Cortex of kidney (tissue), 1 donor: ENCODE measurements at places on chromosomes 2 and 18.

- no peak for DNase-seq
Measured at GRCh38 chr2:134976074-134976702, 57.6 kb downstream of the CCNT2 start.

DNA sequence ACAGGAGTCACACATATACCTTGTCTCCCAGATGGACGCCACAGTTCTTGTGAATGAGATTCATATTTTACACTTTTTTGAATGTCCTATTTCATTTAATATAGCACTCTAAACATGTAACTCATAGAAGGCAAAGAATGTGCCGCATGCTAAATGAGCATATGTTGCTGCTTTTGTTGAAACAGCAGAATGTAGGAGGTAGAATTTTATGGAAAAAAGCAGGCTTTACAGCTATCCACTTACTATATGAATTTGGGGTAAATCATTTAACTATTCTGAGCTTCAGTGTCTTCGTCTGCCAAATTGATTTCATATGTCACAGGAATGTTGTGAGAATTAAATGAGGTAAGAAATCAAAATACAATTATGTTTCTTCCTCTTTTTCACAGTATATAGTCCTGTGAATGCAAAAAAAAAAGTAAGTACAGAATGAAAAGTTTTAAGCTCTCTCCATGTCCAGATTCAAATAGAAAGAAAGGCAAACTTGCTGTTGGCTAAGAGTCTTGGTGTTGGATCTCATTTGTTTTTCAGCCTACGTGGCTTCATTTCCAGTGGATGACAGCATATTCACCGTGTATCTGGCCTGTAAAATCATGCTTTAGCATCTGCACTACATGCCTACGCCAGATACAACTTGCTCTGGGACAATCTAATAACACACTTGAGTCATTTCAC lies 154.7 kb upstream of the CNTNAP5 start:
- DNase-seq, result no peak

DNA sequence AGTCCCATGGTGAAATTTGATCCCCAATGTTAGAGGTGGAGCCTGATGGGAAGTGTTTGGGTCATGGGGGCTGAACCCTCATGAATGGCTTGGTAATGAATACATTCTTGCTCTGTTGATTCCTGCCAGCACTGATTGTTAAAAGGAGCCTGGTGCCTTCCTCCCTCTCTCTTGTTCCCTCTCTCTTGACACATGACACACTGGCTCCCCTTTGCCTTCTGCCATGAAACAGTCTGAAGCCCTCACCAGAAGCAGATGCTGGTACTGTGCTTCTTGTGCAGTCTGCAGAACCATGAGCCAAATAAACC lies 30.6 kb upstream of the EPC2 start:
- no peak for DNase-seq

DNA sequence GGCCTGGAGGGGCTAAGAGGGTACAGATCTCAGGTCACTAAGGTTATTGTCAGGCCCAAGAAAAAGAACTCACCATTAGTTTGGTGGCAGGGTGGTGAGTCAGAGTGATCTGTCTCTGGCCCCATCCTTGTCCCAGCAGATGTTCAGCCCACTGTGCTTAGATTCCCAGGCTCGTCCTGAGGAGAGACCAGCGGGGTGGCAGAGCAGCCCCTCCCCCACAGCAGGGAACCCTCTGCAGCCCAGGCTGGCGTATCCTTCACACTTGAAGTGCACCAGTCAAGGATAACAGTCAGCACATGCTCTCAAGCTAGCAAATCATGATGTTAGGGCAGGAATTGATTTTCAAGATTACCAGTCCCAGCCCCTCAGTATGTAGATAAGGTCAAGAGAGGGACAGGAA lies 43.1 kb downstream of the TMEM185B start:
- no peak for DNase-seq

GRCh38 chr18:36354989-36355388 lies 57.5 kb downstream of the FHOD3 start:
- no peak for DNase-seq

- DNase-seq, result no peak
Measured at GRCh38 chr2:39725401-39725800, 53.7 kb downstream of the THUMPD2 start.

DNA sequence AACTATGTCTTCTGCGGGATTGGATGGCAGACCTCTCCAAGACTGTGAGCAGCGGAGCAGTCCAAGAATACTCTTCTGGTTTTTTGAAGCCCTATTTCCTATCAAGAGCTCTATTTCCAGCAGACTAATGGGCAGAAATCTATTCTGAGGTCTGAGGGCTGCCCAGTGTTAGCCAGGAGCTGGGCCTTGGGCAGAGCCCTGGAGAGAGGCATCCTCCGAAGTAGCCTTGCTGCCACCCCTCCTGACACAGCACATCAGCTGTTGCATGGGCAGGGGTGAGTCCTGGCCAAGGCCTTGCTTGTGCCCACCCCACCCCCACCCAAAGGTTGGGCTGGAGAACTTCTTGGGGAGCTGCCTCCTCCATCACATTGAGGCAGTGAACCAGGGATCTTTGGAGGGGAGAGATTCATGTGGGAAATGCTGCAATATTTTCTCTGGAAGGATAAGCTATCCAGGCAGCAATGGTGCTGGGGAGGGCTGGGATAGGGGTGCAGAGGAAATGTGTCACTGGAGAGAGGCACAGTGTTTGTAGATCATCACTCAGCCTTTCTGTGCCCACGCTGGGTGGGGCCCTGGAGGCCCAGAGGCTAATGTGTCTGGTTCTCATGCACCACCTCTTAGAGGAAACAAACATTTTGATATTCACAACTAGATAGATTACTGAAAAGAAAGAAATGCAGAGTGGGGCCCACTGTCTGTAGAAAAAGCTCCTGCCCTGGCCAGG lies 104.7 kb downstream of the VSNL1 start:
- DNase-seq, result no peak

DNA sequence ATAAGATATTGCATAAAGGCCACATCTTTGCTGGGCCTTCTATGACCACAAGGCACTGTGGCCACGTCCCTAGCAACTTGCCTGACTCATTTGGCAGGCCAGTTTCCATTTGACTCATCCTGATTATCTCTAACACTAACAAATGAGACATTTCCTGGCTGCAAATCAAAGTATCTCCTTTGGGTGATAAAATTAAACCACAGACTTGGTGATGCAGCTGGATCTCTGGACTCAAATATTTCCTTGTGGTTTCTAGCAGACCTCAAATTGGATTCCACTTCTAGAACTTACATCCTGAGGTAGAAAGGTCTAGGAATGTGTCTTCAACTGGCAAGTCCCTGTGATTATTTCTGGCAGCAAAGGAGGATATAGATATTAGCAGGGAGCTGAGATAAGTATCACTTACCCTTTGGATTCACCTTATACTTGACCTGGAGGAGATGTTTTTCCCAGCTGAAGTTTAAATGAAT lies 167.9 kb upstream of the NXPH2 start:
- DNase-seq, result no peak

DNA sequence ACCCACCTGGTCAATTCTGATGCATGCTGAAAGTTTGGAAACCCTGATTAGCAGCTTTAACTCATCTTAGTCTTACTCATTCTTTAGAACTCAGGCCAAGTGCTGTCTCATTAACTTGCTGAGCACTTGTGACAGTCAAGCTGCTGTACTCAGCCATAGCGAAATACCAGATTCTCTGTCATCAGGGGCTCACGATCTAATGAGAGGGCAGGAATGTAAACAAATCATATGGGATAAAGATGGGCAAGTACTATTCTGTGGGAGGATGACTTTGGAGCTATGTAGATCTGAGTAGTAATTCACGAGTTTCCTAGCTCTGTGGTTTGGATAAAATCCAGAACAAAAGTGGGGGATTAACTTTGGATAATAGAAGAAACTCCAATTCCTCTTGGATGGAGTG lies 376.6 kb downstream of the HRH4 start:
- no peak for DNase-seq

DNA sequence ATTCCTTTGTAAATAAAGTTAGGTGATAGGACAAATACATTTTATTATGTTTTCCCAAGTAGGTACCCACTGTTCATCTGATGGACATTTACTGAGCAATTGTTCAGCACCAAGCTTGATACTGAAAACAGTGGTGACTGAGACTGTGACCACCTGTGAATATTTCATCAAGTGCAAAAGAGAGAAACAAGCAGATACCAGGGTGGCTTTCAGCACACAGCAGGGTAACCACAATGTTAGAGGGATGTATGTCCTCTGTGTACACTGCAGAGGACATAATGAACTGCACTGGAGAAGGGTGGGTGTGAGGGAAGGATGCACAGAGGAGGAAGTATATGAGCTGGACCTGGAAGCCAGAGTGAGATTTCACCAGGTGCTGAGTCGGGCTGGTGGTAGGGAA lies 411.8 kb downstream of the RAD51AP2 start:
- DNase-seq, result no peak

- DNase-seq, result no peak
Measured at GRCh38 chr2:127413782-127414637, 4.2 kb upstream of the PROC start.

DNA sequence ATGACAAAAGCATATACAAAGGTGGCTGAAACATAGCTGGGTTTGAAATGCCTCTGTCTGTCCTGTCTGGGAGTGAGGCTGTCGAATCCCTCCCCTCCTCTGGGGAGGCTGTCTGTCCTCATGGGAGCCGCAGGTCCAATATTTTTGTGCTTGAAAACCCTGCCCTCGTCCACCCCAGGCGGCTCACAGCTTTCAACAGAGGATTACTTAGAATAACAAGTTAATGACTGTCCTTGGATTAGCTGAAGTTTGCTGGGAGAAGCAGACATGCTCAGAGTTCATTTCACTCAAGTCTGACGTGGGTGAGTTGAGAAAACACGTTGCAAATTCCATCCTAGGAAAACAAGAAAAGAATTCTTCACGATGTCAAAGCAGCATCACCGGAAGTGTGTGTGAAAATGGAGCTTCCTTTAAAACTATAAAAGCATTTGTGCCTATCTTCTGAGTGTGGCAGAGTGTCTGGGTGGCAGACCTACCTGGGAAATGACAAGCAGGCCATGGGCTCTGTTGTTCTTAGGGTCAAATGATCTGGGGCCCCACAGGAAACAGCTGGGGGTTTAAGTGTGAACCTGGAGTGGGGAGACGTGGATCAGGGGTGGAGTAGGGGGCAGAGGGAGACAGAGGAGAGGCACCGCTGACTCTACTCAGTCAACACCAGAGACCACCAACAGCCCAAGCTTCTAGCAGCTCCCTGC lies 77.1 kb downstream of the DDX1 start:
- DNase-seq, result no peak

GRCh38 chr2:128315122-128315828 lies 3.4 kb downstream of the HS6ST1 start:
- no peak for DNase-seq

DNA sequence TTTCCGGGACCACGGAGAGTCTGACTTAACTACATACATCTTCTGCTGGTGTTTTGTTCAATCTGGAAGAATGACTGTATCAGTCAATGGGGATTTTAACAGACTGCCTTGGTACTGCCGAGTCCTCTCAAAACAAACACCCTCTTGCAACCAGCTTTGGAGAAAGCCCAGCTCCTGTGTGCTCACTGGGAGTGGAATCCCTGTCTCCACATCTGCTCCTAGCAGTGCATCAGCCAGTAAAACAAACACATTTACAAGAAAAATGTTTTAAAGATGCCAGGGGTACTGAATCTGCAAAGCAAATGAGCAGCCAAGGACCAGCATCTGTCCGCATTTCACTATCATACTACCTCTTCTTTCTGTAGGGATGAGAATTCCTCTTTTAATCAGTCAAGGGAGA lies 23.1 kb downstream of the ICOS start:
- DNase-seq, result no peak

DNA sequence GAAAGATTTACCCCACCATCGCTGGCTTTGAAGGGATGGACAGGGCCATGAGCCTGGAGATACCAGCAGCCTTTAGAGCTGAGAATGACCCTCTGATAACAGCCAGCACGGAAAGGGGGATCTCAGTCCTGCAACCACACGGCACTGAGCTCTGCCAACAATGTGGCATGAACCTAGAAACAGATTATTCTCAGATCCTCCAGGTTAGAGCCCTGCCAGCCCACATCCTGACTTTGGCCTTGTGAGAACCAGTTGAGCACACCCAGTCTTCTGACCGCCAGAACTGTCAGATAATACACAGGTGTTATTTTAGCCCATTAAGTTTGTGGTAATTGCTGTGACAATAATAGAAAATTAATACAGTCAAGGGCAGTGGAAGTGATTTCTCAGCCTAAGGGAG lies 9.4 kb upstream of the GNLY start:
- no peak for DNase-seq

DNA sequence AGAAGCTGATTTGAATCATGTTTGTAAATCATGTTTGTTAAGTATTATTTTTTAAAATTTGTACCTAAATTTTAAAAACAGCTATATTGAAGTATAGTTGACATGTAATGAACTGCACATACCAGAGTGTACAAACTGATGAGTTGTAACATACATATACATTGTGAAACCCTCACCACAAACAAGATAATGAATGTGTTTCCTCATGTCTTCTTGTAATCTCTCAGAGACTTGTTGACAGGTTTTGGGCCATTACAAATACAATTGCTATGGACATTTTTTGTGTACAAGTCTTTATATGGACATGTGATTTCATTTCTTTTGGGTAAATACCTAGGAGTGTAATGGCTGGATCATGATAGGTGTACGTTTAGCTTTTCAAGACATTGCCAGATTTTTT lies 21.5 kb downstream of the WDR43 start:
- no peak for DNase-seq

GRCh38 chr2:197571627-197572271 lies 55.9 kb downstream of the MOB4 start:
- no peak for DNase-seq

- DNase-seq, result no peak
Measured at GRCh38 chr18:52531836-52532235, 191.8 kb downstream of the DCC start.

- DNase-seq, result no peak
Measured at GRCh38 chr2:85706599-85707296, 12.6 kb downstream of the GNLY start.

DNA sequence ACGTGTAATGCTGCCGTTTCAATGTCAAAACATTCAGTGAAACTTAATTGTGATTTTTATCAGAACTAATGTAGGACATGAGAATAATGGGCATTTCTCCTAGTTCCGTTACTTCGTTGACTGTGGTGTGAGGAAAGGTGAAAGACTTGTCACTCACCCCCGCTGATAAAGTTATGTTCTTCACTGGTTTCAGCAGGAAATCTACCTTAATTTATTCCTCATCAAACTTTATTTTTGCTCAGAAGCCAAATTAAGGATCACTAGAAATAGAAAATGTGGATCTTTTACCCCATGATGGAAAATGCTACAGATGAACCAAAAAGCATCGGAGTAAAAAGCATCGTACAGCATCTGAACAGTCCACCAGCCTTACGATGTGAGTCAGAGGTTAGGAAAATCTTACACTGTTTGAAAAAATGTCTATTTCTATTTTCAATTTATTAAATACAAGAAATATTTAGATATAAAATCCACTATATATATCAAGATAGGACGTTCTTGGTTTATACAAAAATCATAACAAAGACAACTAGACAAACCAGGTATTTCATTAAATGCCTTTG lies 1.0 kb upstream of the ROCK1 start:
- DNase-seq, result no peak
